ENCODE measurements at places on chromosomes 12 and 14.

- no peak for DNase-seq
Observed at GRCh38 chr12:30111719-30112118, 328.0 kb upstream of the TMTC1 start.

DNA sequence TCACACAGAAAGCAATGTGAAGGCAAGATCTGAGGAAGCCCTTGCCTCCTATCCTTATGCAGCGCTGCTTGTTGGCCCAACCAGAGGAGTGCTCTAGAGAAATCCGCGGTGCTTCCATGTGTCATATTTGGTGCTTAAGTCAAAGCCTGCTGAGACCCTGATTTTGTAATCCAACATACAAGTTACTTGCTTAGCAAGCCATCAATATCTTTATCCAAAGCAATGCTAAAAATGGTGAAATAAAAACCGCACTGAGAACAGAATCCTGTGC, 250.0 kb downstream of the MED13L start:
- DNase-seq, result no peak

DNA sequence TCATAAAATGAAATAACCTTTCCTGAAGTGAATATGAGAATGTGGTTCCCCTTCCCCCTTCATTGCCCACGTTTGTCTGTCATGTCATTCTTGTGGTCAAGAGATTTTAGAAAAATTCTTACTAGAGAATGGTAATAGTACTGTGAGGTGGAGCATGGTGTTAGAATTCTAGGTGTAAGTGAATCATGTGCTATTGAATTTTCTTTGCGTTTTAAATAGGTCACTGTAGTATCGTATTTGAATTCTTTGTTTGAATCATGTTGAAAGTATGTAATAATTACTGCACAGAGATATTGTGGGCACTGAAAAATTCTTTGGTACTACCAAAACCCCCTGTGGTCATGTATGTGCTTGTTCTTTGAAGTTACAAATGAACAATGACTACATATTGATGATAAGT, 49.9 kb downstream of the FUT8 start:
- DNase-seq, result no peak

GRCh38 chr14:59103396-59103795, 85.1 kb upstream of the DAAM1 start:
- DNase-seq, result no peak

- DNase-seq, result no peak
Observed at GRCh38 chr14:68611599-68611998, 181.3 kb downstream of the ZFP36L1 start.

DNA sequence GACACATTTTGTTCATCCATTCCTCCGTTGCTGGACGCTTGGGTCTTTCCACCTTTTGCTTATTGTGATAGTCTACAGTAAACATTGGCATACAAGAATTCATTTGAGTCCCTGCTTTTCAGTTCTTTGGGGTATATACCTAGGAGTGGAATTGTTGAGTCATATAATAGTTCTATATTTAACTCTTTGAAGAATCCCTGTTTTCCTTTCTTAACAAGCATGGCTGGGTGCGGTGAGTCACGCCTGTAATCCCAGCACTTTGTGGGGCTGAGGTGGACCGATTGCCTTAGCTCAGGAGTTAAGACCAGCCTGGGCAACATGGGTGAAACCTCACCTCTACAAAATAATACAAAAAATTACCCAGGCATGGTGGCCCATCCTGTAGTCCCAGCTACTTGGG, 75.4 kb downstream of the CCDC92 start:
- DNase-seq, result no peak

DNA sequence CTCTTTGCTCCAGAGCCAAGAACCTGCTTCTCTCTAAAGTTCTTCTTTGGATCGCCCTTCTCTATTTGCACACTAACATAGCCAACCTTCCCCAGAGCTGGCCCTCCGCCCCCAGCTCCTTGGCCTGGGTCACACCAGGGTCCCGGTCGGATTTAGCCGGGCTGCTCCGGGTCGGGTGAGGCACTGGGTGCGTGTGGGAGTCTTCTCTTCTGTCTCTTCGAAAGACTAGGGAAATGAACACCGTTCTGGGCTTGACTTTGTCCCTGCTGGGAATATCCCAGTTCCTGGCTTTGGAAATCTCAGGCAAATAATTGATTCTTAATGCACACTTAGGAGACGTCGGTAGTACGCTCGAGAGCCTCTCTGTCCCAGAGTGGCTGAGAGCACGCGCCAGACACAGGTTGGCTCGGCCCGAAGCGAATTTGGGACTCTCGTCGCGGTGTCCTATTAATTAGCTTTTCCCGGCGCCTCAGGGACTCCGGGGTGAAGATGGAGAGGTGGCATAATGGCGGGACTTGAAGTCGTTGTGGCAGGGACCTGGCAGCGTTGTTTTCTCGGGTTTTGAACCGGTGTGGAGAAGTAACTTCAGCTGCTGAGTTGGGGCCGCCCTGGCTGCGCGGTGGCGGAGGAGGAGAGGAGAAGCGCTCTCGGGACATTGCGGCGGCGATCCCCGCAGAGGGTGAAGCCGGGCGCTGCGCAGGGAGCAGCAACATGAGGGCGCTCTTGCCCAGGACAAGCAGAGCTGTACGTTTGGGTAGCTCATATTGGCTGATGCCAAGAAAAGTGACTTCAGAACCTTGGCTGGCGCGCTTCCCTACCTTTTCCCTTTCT, 7.5 kb downstream of the FOXG1 start:
- DNase-seq, result peak; percentile 86

DNA sequence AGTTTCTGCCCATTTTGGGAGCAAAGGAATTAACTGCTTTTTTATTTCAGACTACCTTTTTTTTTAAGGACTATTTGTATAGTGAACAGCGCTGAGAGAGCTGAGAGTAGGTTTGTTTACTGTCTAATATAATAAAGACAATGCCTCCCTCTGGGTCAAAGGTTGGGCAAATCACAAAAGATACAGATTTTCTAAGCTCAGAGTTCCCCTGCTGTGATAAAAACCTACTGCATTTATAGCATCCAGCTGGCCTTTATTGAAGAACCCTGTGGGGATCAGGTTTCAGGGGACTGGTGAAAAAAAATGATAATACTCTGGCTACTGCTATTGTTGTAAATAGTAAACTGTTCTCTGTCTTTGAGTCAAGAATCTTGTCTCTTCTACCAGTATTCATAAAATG, 28.7 kb downstream of the CCDC59 start:
- DNase-seq, result no peak

DNA sequence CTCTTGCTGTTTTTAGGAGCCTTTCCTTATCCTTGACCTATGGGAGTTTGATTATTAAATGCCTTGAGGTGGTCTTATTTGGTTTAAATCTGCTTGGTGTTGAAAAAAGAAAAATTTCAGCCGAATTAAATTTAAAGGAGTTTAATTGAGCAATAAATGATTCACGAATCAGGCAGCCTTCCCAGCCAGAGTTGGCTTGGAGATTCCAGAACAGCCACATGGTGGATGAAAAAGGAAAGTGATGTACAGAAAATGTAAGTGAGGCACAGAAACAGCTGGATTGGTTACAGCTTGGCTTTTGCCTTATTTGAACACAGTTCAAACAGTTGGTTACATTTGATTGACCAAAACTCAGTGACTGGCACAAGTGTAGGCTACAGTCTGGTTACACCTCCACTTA, 69.7 kb downstream of the WASHC3 start:
- DNase-seq, result no peak

DNA sequence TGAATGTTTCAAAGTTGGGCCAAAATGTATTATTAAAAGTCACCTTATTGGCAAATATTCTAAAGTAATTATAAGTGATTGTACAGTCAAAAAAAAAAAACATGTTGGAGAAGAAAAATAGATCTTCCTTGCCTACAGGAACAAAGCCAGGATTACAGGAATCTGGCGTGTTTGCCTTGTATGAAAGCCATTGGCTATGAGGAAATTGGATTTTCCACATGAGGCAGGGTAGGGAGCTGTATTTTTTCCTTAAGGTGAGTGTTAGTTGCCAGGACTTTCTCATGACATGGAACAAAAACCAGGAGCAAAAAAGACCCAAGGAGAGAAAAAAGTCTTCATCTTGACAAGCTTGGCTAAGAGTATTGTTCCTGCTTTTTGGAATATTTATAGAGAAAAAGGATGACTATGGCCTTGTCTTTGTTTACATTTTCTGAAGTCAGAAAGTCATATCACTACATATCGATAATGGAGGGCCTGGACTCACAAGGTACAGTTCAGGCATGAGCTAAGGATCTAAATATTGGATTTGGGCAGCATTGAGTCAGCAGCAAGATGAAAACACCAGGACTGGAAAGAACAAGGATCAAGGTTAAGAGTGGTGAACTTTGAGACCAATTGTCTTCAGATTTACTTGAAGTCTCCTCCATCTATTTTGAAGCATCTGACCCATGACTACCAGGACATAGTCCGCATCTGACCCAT, 68.4 kb upstream of the FLRT2 start:
- DNase-seq, result no peak

DNA sequence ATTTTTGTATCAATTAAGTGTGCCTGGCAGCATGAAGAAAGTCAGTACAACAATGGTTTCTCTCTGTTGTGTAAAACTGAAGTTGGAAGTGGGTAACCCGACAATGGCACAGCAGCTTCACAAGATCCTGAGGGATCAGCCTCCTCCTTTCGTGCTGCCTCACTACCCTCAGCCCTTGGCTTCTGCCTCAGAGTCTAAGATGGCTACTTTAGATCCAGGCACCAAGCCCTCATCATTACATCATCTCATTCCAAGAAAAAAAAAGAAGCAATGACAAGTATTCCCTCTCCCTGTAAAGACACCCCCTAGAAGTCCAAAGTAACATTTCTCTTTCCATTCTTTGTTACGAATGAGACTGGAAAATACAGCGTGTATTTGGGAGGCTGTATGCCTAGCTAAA, 92.6 kb downstream of the DNAI7 start:
- DNase-seq, result no peak

DNA sequence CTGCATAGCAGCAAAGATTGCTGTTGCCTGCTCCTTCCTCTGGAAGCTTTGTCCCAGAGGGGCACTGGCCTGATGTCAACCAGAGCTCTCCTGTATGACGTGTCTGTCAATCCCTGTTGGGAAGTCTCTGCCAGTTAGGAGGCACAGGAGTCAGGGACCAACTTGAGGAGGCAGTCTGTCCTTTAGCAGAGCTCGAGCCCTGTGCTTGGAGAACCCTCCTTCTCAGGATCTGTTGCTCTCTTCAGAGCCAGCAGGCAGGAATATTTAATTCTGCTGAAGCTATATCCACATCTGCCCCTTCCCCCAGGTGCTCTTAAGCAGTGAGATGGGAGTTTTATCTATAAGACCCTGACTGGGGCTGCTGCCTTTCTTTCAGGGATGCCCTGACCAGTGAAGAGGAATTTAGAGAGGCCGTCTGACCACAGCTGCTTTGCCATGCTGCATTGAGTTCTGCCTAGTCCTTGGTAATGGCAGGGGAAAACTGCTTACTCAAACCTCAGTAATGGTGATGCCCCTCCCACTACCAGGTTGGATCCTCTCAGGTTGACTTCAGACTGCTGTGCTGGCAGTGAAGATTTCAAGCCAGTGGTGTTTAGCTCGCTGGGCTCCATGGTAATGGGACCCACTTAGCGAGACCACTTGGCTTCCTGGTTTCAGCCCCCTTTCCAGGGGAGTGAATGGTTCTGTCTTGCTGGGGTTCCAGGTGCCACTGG, 218.6 kb upstream of the SLC38A2 start:
- DNase-seq, result no peak
